ENCODE measurements at places on chromosomes 4 and X.

DNA sequence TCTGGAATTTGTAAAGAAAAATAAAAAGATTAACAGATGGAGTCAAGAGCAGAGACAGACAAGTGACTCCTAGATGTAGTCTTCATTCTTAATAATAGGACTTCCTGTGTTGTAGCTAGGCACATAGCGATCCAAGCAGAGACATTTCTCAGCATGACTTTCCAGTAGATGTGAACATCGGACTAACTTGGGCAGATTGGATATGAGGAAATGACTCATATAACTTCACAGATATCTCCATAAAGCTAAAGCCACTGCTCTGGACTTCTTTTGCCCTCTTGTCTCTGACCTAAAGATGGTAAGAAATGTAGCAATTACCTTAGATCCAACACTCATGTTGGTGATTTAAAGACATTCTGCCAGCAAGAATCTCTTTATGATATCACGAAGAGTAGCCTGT lies 131.7 kb downstream of the EPHA5 start:
- no peak for DNase-seq

GRCh38 chr4:116005037-116005805 lies 891.8 kb upstream of the NDST4 start:
- no peak for DNase-seq

DNA sequence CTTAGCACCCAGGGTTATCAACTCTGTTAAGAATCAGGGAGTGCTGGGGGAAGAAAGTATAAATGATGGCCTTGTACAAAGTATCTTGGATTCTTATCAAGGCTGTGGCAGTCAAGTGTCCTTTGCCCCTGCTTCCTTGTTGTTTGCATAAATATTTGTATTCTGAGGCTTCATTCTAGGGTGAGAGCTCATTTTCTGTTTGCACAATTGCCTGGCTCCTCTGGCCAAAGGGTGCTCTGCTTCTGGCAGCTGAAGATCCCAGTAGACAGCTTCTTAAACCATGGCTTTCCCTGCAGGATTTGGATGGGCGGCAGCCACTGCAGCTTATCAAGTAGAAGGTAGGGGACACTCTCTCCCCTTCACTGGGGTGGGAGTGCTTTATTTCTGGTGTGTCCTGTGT lies at the start of gene GBA3:
TSS of gene GBA3 (plus strand) at position 202 of the 400 bp plus-strand sequence.
- DNase-seq, result no peak

- DNase-seq, result no peak
Measured at GRCh38 chr4:182715548-182715947, 201.6 kb downstream of the DCTD start.

- DNase-seq, result no peak
Measured at GRCh38 chr4:88177983-88178625, 19.7 kb upstream of the ABCG2 start.

DNA sequence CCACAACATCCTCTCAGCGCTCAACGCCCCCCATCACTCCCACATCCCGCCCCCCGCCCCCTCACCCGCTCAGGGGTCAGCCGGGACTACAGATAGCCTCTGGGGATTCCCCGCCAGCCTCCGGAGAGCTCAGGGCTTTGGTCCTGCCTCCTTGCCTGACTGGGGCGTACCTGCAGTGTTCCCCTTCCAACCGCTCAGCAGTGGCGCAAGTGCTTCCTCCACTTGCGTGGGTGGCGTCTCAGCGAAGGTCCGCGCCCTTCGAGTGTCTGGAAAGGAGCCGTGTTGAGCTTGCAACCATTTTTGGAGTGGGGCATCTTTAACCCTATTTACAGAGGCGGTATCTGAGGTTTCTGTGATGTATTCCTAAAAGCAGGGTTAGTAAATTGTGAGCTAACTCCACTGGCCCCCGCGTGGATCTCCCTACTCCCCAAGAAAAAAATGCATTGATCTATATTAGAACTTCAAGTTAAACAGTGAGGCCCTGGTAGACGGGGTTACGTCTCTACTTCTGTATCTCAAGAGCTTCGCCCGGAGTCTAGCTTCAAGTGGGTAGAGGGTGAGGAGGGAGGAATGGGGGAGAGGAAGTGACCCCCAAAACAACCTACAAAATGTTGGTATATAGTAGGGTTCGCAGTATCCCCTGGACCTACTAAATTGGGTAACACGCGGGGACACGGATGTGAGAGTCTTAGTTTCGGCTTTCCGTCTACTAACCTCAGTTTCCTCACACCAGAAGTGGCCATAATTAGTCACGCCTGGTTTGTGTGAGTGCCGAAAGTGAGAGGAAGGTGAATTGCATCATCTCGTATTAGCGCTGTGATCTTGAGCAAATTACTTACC lies 16.1 kb downstream of the NKX3-2 start:
- DNase-seq, result no peak

- no peak for DNase-seq
Measured at GRCh38 chrX:40581336-40581920, 658 bp downstream of the ATP6AP2 start.

GRCh38 chr4:77697860-77698590 lies 92.4 kb downstream of the CXCL13 start:
- no peak for DNase-seq

- DNase-seq, result no peak
Measured at GRCh38 chr4:14368391-14368790, 633.9 kb upstream of the CPEB2 start.

DNA sequence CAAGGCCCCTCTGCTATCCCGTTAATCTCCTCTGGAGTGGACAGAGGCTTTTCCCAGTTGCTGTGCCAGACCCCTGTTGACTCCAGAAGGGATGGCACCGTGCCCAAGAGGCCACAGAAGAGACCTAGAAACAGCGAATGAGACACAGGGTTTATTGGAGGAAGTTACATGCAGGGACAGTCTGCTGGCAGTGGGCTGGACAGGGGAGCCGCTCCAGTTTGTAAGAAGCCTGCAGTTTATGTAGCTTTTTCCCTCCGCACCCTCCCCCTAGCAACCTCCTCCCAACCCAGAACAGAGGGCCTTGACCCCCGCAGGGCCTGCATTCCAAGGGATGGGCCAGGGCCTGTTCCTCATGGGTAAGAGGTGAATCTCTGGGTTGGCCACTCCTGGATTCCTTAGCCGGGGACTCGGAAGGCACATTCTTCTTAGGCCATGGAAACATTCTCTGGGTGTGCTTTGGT lies 216.8 kb upstream of the PSAPL1 start:
- no peak for DNase-seq

- no peak for DNase-seq
Measured at GRCh38 chrX:48831909-48832291, 3.5 kb downstream of the PCSK1N start.

- no peak for DNase-seq
Measured at GRCh38 chr4:137892134-137892533, 350.0 kb downstream of the SLC7A11 start.

DNA sequence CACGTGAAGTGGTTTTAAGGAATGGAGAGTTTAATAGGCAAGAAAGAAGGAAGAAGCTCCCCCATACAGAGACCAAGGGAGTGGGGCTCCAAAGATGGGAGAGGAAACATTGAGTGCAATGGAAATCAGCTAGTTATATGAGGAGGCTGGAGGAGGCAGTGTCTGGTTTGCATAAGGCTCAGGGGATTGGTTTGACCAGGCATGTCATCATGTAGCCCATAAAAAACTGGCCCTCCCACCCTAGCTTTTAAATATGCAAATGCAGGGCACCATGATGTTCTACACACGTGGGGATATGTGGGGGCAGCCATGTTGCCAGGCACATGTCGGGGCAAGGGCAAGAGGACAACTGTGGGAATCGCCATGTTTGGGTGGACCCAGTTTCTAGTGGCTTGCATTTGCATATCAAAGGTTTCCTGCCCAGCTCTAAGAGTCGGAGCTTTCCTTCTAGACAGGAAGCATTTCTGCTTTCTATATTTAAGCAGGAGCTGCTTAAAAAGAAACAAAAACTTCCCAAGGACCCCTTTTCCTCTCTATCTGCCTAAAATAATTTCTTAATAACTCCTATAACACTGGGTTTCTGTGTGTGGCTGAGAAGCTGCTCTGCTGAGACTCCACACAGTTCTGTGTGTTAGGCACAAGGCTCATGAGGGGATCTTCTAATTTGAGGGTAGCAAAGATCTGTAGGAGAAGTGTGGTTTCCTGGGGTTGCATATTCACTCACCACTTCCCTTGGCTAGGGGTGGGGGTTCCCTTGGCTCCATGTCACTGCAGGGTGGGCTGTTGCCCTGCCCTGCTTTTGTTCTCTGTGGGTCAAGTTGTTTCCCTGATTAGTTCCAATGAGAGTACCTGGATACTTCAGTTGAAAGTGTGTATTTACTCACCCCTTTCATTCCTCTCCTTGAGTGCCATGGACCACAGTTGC lies 113.5 kb downstream of the VSIG4 start:
- DNase-seq, result no peak

DNA sequence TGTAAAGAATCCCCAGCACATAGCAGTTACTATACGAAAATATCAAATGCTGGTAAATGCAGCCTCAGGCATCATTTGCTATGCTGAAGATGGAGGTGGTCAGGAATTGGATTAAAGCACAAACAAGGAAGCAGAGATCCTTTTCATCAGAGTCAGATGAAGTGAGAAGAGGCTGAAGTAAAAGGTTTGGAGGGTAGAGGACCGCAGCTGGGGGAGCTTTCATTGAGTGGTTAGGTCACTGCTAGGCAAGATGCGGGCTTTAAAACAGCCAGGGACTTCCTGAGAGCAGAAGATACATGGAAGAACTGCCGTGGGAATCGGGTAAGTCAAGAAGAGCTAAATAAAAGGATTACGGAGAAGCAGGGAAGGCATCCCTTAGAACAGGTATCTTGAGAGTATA lies 351.4 kb downstream of the UNC5C start:
- no peak for DNase-seq

- no peak for DNase-seq
Measured at GRCh38 chr4:122830426-122831095, 3.9 kb downstream of the FGF2 start.

- no peak for DNase-seq
Measured at GRCh38 chr4:162683659-162684370, 482.9 kb downstream of the NAF1 start.

DNA sequence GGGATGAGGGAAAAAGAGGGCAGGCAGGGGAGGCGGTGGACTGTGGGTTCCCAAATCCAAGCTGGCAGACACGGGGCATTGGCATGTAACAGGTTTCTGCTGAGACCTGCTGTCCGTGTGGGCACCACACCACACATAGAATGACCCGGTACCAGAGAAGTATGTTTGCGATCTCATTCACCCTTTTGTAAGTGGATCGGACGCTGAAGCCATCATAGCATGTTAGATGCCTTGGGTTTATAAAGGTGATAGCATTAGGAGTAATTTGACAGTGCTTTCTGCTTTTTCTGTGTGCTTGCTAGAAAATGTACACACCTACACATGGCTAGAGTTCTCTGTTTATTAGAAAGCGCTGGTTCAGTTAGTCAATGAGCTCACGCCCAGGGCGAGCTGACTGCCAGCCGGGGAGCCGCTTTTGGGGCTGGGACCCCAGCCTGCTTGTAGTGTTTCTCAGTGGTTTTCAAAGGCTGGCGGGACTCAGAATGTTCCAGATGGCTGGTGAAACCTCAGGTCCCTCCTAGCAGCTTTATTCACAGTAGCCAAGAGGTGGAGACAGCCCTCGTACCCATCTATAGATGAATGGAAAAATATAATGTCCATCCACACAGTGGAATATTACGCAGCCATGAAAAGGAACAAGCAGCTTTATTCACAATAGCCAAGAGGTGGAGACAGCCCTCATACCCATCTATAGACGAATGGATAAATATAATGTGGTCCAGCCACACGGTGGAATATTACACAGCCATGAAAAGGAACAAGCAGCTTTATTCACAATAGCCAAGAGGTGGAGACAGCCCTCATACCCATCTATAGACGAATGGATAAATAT lies 579 bp downstream of the IL3RA start:
- no peak for DNase-seq

DNA sequence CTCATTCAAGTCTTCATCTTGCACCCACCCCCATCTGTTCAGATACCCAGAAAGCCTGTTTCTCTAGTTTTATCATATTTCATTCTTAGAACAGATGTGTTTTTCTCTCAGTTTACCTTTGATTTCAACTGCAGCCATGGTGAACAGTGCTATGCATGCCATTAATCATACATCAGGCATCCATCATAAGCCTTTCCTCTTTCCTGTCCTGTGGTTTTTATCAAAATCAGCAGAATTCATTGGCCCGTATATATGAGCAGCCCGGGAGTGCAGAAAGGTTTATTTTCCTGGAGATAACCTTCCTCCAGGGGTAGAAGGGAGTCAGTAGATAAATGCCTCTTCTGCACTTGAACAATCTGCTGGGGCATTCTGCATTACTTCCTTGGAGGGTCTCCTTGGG lies 65.7 kb downstream of the IL21 start:
- no peak for DNase-seq

DNA sequence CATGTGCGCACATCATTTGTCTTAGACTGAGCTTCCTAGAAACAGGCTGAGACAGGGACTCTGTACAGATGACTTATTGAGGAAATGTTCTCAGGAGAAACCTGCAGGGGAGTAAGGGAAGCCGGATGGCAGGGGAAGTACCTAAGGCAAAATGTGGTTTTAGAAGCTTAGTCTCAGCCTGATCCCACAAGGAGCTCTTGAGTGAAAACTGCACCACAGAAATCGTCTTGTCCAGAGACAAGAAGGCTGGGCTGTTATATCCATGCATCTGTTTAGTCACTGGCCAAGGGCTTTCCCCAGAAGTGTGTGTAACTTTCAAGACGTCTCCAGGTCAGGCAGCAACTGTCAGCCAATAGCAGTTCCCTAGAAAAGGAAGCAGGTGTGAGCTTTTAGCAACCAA lies 86.0 kb downstream of the FUNDC1 start:
- DNase-seq, result no peak

GRCh38 chr4:75718529-75718928 lies 5.8 kb upstream of the USO1 start:
- DNase-seq, result no peak

GRCh38 chr4:10715696-10716095 lies 31.1 kb upstream of the CLNK start:
- DNase-seq, result no peak

DNA sequence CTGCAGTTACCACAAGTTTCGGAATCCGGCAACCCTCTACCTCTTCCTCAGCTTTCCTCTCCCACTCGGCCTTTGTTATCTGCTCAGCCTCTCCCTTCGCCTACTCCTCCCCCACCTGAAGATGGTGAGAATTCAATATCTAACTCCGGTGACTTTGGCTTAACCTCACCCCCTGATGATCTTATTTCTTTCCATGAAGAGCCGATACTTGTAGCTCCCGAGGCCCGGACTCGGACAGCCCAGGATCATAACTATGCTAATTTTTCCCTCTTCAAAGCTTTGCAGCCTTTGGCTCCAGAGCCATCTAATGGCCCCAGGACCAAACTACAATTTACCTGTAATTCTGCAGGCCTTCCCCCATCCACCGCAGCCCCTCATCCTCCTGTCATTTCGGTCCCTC lies 32.0 kb upstream of the MGST2 start:
- DNase-seq, result no peak

GRCh38 chr4:188032170-188032569 lies 36.6 kb downstream of the ZFP42 start:
- no peak for DNase-seq
